Uterus (tissue), 4 donors: ENCODE measurements at places on chromosomes 11 and 22. TPM values are rescaled to one million over a fixed set of nuclear protein-coding genes. Genes with fewer than 3 reads are reported as not detected.
A peak's percentile ranks its signal among the peaks of the same experiment; 100 is the strongest.

DNA sequence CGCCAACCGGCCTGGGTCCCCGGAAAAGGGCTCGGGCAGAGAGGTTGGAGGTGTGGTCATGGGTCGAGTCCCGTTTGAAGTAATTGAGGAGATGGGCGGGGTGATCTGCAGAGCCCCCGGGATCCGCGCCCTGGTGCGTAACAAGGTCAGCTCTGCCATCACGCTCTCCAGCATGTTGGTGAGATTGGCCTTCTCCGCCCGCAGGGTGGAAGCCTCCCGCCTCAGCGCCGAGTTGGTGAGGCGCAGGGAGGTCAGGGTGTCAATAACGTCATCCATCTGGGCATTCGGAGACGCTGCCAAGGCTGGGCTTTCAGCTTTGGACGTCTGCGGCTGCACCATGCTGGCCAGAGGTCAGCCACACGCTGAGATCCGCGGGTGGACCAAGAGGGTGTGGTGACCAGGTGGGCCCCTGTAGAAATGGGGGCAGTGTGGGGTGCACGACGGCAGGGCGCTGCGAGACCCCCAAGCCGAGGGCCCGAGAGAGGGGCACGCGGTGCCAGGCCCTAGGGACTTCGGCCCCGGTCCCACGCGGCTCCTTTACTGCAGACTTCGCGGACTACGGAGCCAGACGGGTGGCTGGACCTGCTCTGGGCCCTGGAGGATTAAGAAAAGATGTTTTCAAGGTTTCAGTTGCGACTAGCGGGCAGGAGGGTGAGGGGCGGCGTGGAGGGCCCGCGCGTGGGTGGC lies 672 bp downstream of the RTL6 start:
- no peak for DNase-seq

The IL18 gene
- total RNA-seq, result 5.9 TPM

DNA sequence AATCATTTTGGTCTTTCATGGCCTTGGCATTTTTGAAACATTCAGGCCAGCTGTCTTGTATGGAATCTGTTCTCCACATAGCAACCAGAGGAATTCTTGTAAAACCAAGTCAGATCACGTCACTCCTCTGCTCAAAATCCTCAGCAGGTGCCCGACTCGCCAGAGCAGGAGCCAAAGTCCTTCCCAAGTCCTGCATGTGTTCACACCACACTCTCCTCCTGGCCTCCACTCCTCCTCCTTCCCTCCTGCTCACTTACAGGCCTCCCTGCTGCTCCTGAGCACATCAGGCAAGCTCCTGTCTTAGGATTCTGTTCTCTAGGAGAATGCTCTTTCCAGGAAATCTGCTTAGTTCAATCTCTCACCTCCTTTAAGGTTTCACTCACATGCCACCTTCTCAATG lies 6.9 kb upstream of the PSMC3 start:
- DNase-seq, result no peak

DNA sequence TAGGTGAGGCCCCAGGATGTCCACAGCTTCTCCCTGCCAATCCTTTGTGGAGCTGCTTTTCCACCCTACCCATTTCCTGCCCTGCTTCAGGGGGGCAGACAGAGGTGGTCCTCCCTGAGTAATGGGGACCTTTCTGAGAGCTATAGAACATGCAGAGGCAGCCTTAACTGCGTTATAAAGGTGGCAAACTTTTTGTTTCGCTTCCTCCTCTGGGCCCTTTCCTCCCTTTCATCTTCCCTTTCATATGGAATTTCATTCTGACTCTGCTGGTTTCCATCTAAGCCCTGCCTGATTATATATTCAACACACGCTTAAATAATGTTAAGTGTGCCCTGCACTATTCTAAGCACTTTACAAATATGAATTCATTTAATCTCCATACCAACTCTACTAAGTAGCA lies 169.3 kb upstream of the E2F8 start:
- DNase-seq, result no peak

GRCh38 chr11:26072614-26073153 lies 259.2 kb upstream of the ANO3 start:
- no peak for DNase-seq

DNA sequence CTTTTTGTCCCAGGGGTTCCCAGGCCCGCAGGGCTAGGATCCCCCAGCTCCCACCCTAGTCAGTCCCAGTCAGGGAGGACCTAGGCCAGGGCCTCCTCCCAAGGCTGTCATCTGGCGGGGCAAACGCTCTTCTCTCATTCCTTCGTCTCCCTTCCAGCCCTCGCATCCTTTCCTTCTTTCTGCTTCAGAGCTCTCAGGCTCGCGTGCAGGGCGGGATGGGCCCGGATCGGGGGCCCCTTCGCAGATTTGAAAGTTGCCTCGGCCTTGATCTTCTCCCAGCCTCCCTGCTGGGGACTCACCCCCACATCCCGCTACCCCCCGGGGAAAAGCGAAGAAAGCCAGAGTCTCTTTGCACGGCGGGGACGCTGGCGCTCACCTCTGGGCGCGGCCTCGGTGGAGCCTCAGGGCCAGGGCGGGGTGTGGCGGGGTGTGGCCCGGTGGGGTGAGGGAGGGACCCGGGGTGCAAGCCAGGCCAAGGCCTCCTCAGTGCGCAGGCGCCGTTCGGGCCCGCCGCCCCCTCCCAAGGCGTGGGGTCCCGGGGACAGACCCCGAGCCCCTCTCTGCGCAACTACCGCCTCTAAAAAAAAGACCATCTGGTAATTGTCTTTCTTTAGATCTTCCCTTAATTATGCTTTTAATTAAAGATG lies 14.8 kb upstream of the PAX6 start:
- no peak for DNase-seq

GRCh38 chr11:83990160-83990733 lies 704.1 kb upstream of the CCDC90B start:
- DNase-seq, result peak; percentile 19

- no peak for DNase-seq
Measured at GRCh38 chr11:76314741-76315090, 66.2 kb downstream of the THAP12 start.

DNA sequence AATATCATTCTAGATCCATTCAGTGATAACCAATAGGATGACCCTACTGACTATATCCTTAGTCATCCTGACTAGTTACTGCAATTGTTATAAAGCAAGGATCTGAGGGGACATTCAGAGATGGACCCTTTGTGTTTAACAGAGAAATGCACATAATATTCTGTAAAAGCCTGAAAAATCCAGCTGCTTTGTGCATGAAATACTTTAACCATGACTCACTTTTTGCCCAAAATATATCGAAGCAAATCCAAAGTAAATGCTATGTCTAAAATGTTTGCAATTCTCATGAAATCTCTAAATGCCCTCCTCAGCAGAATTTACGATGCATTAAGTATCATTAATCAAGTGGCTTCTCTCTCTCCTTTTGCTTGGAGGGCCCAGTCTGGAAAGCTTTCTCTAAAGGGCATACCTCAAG lies 178.8 kb upstream of the MTMR2 start:
- DNase-seq, result no peak

GRCh38 chr11:1158681-1159487 lies 1.1 kb downstream of the MUC5AC start:
- no peak for DNase-seq

DNA sequence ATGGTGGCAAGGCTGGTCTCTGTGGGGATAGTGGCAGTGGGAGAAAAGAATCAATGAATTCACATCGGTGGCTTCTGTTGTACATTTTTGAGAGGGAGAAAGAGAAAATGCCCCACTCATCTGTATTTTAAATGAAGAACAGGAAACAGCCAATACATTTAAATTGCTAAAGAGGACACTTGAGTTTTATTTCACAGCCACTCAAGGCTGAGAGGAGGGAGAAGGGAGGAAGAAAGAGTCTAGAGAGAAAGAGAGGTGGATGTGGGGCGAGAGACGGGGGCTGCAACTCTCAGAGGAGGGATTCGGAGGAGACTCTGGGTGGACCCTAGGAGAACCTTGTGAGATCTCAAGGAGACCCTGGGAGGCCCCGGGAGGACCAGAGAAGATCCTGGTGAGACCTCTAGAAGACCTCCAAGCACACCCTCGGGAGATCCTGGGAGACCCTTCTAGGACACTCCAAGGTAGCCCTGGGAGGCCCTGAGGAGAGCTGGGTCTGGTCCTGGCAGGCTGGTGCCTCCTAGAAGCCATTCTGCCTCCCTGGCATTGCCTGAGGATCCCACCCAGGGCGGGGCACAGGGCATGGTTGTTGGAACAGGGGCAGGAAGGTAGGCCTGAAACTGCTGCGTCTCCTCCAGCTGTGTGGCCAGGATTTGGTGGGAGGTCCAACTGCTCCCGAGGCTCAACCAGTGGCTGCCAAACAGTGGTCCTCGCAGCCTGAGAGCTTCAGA lies 91.0 kb upstream of the SHISAL1 start:
- DNase-seq, result no peak

- no peak for DNase-seq
Measured at GRCh38 chr11:114085965-114086793, 26.7 kb downstream of the ZBTB16 start.

The SLC5A4 gene
- 4.7 TPM for total RNA-seq

DNA sequence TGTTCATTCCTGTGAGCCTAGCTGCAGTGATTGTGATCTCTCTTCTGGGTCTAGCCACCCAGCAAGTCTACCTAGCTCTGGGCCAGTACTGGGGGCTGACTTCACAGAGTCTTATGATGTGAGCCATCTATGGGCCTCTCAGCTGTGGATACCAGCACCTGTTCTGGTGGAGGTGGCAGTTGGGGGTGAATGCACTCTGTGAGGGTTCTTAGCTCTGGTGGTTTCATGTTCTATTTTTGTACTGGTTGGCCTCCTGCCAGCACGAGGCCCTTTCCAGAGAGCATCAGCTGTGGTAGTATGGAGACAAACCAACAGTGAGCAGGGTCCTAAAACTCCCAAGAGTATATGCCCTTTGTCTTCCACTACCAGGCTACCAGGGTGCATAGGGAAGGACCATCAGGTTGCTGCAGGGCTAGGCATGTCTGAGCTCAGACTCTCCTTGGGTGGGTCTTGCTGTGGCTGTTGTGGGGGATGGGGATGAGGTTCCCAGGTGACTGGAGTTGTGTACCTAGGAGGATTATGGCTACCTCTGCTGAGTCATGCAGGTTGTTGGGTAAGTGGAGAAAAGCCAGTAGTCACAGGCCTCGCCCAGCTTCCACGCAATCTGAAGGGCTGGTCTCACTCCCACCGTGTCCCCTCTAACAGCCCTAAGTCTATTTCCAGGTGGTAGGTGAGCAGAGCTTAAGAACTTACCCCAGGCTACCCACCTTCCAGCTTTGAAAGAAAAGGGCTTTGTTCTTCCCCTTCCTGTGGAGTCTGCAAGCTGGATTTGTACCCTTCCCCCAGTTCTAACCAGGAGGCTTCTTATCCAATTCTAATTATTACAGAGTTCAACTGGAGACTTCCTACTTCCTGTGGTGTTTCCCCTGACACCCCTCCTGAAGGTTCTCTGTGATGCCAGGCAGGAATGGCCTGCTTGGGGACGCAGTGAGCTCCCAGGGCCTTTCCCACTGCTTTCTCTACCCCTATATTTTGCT lies 250.7 kb downstream of the LUZP2 start:
- DNase-seq, result no peak

GRCh38 chr11:112437096-112437495 lies 176.4 kb upstream of the PLET1 start:
- no peak for DNase-seq

GRCh38 chr11:67288452-67289225 lies 464 bp upstream of the ANKRD13D start:
- DNase-seq, result peak; percentile 88

DNA sequence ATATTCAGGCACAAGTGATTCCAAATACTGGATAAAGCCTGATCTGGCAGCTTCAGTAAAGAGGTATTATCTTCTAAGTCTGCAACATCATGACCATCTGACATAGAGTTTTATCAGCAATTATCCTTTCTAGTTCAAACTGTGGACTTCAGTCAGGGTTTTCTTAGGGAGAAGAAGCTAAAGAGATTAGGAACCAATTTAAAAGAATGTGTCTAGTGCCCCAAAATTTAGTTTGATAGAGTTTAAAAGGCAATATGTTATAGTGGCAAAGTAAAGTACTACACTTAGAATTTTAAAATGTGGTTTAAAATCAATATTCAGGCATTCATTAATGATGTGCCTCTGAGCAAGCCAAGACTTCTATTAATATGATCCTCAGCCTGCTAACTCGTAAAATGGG lies 5.4 kb downstream of the PAK1 start:
- DNase-seq, result no peak

The DGAT2 gene
- total RNA-seq, result 1.5 TPM

GRCh38 chr11:76787911-76788596 lies 4.9 kb downstream of the TSKU start:
- DNase-seq, result peak; percentile 51

DNA sequence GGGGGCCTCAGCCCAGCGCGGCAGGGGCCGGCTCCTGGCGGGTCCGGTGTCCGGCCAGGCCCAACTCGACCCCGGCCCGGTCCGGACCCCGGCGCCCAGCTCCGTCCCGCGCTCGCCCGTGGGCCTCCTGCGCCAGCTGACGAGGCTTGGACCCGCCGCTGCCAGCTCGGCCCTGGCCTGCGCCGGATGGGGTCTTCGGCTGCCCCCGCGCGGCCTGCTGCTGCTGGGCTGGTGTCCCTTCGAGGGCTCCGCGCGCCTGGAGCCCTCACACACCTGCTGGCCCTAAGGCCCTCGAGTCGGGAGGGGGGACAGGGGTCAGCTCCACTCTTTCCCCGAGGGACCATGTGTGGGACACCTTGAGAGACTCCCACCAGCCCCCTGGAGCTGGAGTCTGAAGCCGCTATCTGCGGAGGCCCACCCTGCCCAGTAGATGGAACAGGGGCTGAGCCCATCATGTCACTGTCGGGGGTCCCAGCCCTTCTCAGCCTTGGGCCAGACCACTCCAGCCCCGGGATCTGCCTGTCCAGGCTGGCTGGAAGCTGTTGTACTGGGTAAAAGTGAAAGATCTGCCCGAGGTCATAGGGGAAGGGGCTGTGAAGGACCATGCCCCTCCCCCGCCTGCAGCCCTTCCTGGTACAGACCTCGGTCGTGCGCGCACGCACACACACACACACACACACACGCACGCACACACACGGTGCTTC lies 768 bp upstream of the CDKN1C start:
- peak; percentile 62 for DNase-seq
